Peyer's patch (tissue), 4 donors: ENCODE measurements at places on chromosomes 6 and 20.

DNA sequence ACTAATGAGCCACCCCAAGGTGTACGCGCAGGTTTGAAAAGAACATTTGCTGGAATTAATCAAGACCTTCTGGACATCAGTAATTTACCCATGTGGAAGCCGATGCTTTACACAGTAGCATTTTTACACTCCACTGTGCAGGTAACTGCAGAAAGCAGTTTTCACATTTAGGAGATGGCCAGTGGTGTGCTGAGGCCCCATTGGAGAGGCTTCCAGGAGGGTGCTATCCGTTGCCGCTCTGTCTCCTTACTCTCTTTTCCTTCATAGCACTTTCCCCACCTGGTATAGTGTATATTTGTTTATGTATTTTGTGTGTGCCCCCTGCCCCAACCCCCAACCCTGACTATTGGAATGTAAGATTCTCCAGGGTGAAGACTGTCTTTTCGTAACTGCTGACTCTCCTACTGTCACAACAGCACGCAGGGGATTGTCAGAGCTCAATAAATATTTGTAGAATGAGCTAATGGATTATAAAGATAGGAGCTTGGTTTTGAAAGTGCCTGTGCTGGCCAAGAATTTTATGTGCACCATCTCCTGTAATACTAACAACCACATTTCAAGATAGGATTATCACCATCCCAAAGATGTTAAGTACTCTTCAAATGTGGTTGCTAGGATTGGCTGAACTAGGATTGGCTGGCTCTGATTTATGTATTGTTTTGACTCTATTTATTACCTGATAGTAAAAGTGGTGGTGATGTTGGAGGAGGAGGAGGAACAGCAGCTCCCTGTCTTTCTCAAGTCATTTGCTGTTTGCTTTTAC is 74.0 kb upstream of the GLP1R start:
- DNase-seq: no peak
- no peaks in the 10 kb centered on the region for H3K36me3 ChIP-seq
- H3K27me3 ChIP-seq: no peaks in the 10 kb centered on the region
- no peak overlapping the region for H3K27ac ChIP-seq

DNA sequence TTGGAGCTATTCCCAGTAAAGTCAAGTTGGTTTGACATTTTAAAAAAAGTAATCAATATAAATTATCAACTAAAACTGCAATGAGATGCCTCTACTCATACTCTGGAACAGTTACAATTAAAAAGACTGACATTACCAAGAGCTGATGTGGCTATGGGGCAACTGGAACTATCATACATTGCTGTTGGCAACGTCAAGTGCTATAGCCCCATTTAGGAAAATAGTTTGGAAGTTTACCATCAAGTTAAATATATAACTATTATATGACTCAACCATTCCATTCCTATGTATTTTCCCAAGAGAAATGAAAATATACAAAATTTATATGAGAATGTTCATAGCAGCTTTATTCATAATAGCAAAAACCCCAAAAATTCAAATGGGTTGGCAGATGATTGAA is 111.4 kb upstream of the HDGFL1 start:
- no peak overlapping the region for H3K27ac ChIP-seq
- H3K4me3 ChIP-seq: no peak overlapping the region
- no peak for DNase-seq

GRCh38 chr6:157381631-157382621 is 936 bp downstream of the ZDHHC14 start:
- H3K27ac ChIP-seq: peak overlapping the region; percentile 90
- peaks cover 3% of the 10 kb centered on the region for H3K4me1 ChIP-seq
- peak; percentile 78 for DNase-seq
- peak overlapping the region; percentile 96 for H3K4me3 ChIP-seq

GRCh38 chr20:48293671-48294070 is 508.4 kb upstream of the SULF2 start:
- no peak overlapping the region for H3K4me3 ChIP-seq
- no peaks in the 10 kb centered on the region for H3K27me3 ChIP-seq
- H3K4me1 ChIP-seq: no peaks in the 10 kb centered on the region
- no peaks in the 10 kb centered on the region for H3K36me3 ChIP-seq
- H3K27ac ChIP-seq: no peak overlapping the region

DNA sequence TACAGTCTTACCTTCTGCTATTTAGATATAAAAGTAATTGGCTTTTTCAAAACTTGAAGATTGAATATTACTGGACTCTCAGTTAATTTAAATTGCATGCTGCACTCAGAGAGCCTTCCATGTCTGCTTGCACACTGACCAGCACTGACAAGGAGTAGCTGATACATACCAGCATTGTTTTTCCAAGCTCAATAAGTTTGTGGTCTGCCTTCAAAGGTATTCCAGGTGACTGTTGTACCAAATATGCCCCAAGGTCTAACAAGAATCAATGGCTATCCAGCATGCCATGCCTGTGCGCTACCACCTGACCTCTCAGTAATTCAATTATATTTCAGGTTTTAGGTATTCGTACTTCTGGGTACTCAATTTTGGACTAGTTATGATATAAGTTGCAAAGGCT is 30.0 kb downstream of the BEND6 start:
- no peaks in the 10 kb centered on the region for H3K36me3 ChIP-seq
- no peaks in the 10 kb centered on the region for H3K27me3 ChIP-seq
- H3K27ac ChIP-seq: no peak overlapping the region
- H3K4me1 ChIP-seq: no peaks in the 10 kb centered on the region
- DNase-seq: no peak

DNA sequence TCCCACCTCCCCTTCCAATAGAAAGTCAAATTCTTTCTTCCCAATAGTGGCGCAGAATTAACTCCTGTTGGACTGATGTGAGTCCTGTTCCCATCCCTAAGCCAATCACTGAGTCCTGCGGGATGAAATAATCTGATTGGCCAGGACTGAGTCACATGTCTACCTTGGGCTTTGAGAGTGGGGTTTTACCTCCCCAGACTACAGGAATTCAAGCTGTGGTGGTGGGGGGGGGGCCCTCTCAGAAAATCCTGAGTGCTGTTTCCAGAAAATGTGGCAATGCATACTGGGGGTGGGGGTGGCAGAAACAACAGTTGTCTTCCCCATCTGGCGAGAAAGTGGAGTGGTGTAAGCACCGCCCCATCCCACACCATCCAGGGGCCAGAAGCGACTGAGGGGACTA is 65.7 kb downstream of the CTCFL start:
- no peak overlapping the region for H3K27ac ChIP-seq
- H3K4me3 ChIP-seq: no peak overlapping the region
- H3K4me1 ChIP-seq: no peaks in the 10 kb centered on the region
- no peaks in the 10 kb centered on the region for H3K27me3 ChIP-seq
- DNase-seq: no peak

- no peak overlapping the region for H3K27ac ChIP-seq
- H3K4me1 ChIP-seq: no peaks in the 10 kb centered on the region
- H3K27me3 ChIP-seq: no peaks in the 10 kb centered on the region
- no peaks in the 10 kb centered on the region for H3K36me3 ChIP-seq
- no peak overlapping the region for H3K4me3 ChIP-seq
Observed at GRCh38 chr6:22643780-22644179, 74.4 kb downstream of the HDGFL1 start.

- no peak for DNase-seq
- H3K4me1 ChIP-seq: no peaks in the 10 kb centered on the region
- H3K4me3 ChIP-seq: no peak overlapping the region
- no peak overlapping the region for H3K27ac ChIP-seq
- no peaks in the 10 kb centered on the region for H3K27me3 ChIP-seq
- H3K36me3 ChIP-seq: no peaks in the 10 kb centered on the region
Observed at GRCh38 chr6:4297348-4297747, 162.0 kb upstream of the ECI2 start.
